ENCODE measurements at places on chromosomes 2 and 18.

GRCh38 chr2:151827564-151828142 lies 568 bp downstream of the ARL5A start:
- DNase-seq: peak; percentile 25

DNA sequence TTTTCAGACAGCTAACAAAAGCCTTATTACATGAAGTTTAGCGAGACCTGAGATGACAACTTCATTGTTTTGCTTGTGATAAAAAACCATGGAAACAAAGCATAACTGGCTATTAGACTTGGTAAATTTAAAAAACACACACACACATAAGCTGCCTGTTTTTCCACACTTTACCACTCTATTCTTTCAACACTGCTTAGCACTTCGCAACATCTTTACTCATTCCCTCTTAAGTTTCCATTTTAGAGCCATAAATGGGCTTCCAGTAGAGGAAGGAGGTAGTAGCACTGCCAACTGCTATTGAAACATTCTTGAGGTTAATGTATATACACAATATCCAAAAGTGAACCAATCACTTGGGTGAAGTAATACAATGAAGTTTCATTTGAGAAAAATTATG lies 54.1 kb downstream of the BAZ2B start:
- peak; percentile 59 for DNase-seq

DNA sequence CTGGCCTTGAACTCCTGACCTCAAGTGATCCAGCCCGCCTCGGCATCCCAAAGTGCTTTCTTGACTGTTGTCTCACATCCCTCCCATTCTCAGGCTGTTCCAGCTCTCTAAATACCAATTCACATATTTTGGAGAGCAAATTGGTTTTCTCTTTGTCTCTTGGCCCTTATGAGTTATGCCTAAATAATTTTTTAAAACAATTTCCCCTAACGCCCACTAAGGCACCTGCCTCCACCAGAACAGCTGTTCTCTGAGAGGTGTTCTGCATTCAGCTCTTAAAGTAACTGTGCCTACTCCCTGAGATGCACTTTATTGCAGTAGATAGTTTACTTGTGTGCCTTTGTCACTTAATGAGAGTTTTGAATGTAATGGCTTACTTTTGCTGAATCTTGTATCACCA lies 6.9 kb downstream of the CCDC195 start:
- DNase-seq: no peak

DNA sequence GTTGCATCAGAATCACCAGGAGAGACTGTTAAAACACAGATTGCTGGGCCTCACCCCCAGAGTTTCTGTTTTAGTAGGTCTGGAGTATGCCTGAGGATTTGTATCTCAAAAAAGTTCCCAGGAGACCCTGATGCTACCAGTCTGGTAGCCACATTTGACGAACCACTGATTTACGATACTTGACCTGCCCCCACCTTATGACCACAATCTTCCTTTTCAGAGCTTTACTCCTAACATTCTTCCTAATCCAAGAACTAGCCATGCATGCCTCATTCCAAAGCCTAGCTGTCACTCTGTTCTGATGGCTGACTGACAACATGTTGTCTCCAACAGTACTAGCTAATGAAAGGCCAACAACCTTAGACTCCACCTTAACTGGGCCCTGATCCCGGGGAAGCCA lies 191.4 kb downstream of the MBD2 start:
- no peak for DNase-seq

DNA sequence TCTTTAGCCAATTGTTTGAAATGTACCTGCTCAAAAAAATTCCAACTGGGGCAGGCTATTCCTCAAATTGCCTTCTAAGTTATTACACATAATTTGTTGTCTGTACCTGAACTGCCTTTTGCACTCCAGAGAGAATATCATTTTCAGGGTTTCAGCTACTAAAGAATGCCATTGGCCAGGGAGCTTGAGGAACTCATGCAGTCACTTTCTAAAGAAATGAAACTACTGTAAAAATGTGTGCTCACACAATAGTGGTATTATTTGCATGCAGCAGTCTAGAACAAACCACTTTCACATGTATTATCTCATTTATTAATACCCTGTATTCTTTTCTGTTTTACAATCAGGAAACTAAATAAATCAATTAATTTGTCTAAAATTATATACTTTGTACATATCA lies 152.2 kb downstream of the PID1 start:
- DNase-seq: no peak

DNA sequence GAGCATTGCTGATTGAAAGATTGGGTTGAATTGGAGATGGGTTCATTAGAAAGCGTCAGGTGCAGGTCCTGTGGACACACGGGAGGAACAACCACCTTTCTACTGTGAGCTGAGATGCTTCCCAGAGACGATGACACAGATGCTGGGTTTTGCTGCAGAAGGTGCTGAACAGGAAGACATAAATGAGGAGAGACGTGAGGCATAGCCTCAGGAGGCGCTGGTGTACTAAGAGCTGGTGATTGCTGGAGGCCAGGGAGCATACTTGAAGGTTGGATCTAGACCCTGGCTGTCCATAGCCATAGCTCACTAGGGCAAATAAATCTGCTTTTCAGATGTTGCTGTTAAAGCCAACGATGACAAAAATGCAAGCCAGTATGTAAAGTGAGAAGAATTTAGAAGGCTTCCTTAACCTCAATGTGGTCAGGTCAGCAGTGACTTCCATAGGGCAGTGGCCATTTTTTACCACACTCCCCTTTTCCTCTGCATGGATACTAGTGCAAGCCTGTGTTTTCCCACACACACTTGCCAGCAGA lies 153.7 kb downstream of the SOX11 start:
- no peak for DNase-seq

DNA sequence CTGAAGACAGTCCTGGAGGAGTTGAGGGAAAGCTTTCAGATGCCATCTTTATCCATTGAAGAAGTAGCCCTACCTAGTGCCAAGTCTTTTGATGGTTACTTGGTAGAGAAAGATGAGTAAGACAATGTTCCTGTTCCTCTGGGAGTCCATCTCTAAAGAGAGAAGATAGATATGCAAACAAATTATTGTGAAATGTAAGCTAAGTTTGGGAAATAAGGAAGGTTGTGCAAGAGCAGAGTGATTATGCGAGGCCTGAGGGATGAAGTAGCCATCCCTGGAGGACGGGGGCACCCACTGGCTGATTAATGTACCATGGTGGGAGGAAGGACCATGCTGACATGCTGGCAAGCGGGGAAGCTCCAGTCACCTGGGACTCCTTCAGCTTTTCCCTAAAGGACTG lies 994 bp upstream of the DTNA start:
- peak; percentile 91 for DNase-seq

DNA sequence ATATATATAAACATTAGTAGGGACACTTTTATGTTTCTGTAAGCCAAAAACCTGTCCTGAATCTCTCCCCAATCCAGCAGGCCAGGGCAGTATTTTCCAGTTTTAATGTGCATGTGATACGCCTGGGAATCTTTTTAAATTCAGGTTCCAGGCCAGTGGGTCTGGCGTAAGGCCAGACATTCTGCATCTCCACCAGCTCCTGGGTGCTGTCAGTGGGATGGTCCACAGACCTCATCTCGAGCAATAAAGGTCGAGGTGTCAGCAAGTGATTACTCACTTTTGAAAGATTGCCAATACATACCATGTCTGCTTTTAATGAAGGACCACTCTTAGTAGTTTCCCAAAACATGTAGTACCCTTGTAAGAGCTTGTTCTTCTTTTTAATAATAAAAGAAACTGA lies 189.9 kb upstream of the SH3BP4 start:
- DNase-seq: no peak

DNA sequence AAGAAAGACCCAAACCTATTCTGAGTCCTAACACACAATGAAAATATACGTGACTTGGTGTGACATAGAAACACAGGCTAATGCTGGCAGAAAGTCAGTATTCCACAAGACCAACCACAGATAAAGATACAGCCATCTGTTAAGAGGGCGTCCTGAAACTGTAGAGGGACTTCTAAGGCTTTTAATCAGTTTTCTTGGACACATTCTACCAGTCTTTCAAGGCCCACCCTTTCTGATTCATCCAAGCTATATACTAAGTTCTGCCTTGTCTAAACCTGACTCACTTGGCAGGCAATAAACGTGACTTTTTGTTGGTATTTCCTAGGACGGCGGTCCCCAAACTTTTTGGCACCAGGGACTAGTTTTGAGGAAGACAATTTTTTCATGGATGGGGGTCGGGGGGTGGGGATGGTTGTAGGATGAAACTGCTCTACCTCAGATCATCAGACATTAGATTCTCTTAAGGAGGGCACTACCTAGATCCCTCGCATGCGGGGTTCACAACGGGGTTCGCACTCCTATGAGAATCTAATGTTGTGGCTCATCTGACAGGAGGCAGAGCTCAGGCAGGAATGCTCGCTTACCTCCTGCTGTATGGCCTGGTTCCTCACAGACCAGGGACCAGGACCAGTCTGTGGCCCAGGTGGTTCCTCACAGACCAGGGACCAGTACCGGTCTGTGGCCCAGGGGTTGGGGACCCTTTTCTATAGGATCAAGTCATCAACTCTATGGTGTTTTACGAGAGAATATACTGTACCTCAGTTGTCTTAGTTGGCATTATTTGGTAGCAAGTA lies 61.4 kb downstream of the SP3 start:
- DNase-seq: no peak

DNA sequence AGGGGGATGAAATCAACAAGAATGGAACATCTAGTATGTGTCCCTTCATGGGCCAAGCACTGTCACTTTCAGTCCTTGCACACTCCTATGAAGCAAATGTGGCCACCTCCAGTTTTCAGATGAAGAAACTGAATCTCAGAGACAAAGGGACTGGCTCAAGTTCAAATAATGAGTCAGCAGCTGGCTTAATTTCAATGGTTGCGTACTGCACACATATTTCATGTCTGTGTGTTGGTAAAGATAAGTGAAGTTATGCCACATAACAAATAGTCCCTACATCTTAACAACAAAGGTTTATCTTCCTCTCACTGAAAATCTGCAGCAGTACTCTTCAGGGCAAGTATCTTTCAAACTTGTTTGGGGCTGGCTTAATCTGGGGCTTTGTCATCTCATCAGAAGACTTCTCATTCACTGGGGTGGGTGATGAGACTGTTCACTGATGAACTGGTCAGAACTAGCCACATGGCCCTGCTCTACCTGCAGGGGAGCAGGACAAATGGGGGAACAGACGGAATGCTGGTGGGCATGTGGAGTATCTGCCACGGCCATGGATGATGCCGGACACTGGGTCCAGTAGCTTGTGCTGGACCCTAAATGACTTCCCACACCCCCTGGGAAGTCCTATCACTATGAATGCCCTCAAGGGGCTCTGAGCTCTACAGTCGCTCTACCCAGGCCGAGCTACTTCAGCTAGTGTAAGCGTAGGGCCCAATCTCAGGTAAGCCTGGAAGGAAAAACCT lies 263.2 kb downstream of the CYP26B1 start:
- peak; percentile 94 for DNase-seq

DNA sequence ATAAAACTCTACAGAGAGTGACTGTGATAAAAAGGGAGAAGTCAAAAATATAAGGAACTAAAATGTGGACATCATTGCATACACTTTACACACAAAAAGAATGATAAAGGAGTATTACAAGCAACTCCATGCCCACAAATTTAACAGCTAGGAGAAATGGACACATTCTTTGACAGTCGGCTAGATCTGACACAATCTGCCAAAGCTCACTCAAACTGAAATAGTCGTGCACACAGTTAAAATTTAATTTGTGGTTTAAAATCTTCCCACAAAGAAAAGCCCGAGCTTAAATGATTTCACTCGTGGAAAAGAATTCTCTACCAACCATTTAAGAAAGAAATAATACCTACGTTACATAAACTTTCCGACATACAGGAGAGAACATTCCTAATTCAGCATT lies 132.4 kb downstream of the ZAP70 start:
- no peak for DNase-seq

GRCh38 chr2:25941042-25941441 lies 41.3 kb downstream of the KIF3C start:
- DNase-seq: no peak

GRCh38 chr2:63842149-63843061 lies 709 bp downstream of the UGP2 start:
- DNase-seq: peak; percentile 83

- DNase-seq: peak; percentile 15
Observed at GRCh38 chr2:167293172-167293781, 405.0 kb downstream of the XIRP2 start.

GRCh38 chr18:7082671-7083070 lies 34.9 kb downstream of the LAMA1 start:
- no peak for DNase-seq

GRCh38 chr18:51537487-51537886 lies 340.0 kb upstream of the MEX3C start:
- peak; percentile 74 for DNase-seq

DNA sequence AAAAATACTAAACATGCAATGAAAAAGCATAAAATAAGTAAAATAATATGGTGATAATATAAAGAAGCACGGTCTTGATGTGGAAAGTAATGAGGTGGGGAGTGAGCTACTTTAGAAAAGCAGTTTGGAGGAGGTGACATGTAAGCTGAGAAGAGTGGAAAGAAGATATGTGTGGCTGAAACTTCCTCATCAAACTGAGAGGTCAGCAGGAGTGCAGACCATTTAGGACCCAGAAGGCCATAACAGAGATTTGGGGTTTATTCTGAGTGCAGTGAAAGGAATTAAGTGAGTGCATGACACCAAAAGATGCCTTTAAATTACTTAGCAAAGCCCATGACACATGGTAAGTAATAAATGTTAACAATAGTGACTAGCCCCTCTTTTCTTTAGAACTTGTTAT lies 24.4 kb upstream of the TMEM182 start:
- no peak for DNase-seq

GRCh38 chr18:37958499-37958898 lies 392.9 kb upstream of the CELF4 start:
- no peak for DNase-seq

- DNase-seq: peak; percentile 56
Observed at GRCh38 chr2:184554736-184555135, 43.6 kb upstream of the ZNF804A start.

DNA sequence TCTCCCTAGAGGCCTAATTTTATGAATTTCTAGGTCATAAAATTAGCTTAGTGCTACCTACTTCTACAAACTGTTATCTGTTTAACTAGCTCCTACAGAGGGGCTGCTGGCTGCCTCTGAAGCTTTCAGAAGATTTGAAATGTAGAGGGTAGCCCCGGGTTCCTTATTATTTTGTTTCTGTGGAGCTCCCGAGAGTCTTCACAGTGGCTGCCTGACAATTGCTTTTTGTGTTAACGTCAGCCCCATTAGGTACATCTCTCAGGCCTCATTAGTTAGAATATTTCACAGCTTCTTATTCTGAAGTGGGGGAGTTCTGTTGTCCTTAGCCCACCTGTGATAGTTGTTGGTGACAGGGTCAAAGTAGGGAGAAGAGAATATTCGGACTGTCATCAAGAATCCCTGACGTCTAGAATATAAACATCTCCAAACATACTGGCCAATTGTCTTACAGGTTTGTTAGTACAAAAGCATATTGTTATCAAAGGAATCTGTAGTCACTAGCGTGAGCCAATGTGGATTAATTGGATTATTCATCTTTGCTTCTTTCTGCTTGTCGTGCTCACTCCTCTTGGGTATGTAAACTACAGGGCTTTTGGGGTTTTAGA lies 77.5 kb downstream of the DIS3L2 start:
- DNase-seq: no peak
